ENCODE measurements at places on chromosomes 6 and 20.

- no peak for DNase-seq
These were observed 37.7 kb downstream of the SYTL3 start for GRCh38 chr6:158687506-158687905.

DNA sequence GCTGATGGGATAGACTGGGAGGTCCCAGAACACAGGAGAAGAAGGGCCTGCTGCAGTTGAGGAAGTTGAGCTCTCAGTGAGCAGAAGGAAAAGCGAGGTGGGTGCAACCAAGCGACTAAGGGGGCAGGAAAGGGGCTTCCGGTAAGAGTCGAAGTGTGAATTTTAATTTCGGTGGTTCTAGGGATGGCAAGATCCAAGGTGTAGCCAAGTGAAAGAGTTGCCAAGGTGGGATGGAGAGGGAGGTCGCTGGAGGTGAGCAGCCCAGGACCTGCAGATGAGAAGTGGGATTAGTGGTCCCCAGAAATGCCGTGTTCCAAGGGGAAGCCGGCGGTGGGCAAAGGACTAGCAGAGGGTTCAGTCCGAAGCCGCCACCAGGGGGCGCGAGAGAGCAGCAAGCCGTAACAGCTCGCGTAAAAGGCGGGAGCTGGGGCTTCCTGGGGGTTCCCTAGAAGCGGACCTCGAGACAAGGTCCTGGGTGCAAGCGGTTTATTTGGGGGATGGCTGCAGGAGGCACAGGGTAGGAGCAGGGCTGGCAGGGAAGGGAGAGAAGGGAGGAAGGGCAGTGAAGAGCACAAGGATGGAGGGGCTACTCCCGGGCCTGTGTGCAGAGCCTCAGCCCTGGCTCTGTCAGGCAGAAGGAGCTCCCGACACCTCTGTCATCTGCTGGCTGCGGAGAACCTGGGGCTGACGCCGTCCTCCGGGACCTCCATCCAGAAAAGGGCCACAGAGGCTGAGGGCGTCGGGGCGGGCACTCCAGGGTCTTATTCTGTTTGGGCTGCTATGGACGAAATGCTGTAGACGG is 103.6 kb downstream of the PAX1 start:
- DNase-seq: no peak

GRCh38 chr20:38700141-38700540 is 24.1 kb upstream of the SLC32A1 start:
- DNase-seq: no peak

- no peak for DNase-seq
These were observed 170.9 kb downstream of the KLHL32 start for GRCh38 chr6:97095311-97095850.

DNA sequence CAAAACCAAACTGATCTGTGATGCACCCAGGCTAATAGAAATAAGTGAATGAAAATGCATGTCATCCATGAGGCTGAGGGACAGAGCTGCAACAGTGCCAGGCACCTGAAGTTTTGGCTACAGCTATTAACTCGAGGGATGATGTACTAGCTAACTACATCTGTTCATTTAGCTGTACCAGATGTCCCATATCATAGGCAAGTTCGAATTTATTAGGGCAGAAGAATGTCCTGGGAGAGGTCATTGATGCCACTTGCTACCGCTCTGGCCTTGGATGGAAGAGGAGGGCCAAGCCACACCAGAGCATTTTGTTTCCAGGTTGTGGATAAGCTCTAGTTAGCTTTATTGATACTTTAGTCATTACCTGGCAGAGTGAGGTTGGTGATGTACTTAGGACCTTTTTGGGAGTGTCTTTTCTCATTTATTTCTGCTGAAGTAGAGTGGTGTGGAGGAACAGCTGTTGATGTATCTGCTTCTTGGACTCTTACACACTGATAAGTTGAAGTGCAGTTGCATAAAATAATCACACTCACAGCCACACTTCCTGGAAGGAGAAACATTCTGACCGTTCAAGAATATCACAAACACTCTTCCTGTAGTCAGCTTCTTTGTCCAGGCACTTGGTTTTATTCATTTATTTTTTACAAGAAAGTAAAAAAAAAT is 8.2 kb downstream of the ZFAND3 start:
- no peak for DNase-seq

Data from HCT116 (cell line).